Airway epithelial cell (primary cell): ENCODE measurements at places on chromosomes 1 and 21. TPM values are rescaled to one million over a fixed set of nuclear protein-coding genes. Genes with fewer than 3 reads are reported as not detected.

Gene CAPN2
- 177 and 215 TPM in 2 replicates for total RNA-seq

Gene VCAM1
- 0.07 TPM in 1 of 2 replicates, not detected in the other for total RNA-seq

Gene GJA8
- not detected in 2 replicates for total RNA-seq

Gene COL11A1
- total RNA-seq, result 0.07 and 0.42 TPM in 2 replicates

Gene SGIP1
- total RNA-seq, result 0.71 and 5.2 TPM in 2 replicates

Gene DNAJC28
- 0.42 TPM in 2 replicates for total RNA-seq

Gene RPS27
- 2,325 and 2,353 TPM in 2 replicates for total RNA-seq
